ENCODE measurements at places on chromosomes 3 and 15. TPM values are rescaled to one million over a fixed set of nuclear protein-coding genes. Genes with fewer than 3 reads are reported as not detected.

GRCh38 chr3:192904632-192905289, 12.9 kb downstream of the MB21D2 start:
- no peak for DNase-seq
- H3K27ac ChIP-seq: no peak overlapping the region
- peaks cover 34% of the 10 kb centered on the region for H3K4me1 ChIP-seq
- H3K36me3 ChIP-seq: peaks cover 21% of the 10 kb centered on the region
- no peak overlapping the region for H3K4me3 ChIP-seq
- H3K27me3 ChIP-seq: no peaks in the 10 kb centered on the region

DNA sequence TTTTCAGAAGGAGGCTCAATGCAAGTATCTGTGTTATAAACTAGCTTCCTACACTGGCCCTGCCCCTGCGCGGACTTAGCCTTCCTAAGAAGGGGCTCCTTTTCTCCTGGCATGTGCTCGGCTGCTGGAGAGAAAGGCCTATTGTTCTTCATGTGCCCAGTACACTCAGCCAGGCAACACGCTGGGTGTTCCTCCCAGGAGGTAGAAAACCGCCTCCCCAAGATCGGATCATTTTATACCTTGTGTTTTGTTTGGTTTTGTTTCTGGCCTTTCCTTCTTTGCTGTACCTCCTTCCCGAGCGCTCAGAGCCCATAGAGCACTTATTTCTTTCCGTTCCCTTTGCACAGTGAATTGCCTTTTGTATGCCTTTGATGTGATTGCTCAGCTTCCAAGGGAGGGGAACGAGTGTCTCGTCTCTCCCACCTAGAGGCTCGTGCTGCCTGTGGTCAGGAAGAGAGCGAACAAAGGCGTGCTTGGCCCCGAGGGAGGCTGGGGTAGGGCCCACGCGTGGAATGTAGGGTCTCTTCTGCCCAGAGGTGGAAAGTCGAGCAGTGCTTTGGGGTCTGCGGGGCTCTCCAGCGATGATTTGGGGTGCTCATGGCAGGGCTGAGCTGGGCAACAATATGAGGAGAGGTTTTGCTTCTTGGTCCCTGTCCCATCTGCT, 30.0 kb downstream of the CCNL1 start:
- DNase-seq: peak; percentile 30
- peaks cover 3% of the 10 kb centered on the region for H3K36me3 ChIP-seq
- peak overlapping the region; percentile 52 for H3K4me3 ChIP-seq
- no peaks in the 10 kb centered on the region for H3K27me3 ChIP-seq
- H3K27ac ChIP-seq: peak overlapping the region; percentile 97
- peaks cover 91% of the 10 kb centered on the region for H3K4me1 ChIP-seq

- no peak for DNase-seq
- no peak overlapping the region for H3K4me3 ChIP-seq
These were observed 308.5 kb downstream of the SV2B start for GRCh38 chr15:91408476-91409076.

DNA sequence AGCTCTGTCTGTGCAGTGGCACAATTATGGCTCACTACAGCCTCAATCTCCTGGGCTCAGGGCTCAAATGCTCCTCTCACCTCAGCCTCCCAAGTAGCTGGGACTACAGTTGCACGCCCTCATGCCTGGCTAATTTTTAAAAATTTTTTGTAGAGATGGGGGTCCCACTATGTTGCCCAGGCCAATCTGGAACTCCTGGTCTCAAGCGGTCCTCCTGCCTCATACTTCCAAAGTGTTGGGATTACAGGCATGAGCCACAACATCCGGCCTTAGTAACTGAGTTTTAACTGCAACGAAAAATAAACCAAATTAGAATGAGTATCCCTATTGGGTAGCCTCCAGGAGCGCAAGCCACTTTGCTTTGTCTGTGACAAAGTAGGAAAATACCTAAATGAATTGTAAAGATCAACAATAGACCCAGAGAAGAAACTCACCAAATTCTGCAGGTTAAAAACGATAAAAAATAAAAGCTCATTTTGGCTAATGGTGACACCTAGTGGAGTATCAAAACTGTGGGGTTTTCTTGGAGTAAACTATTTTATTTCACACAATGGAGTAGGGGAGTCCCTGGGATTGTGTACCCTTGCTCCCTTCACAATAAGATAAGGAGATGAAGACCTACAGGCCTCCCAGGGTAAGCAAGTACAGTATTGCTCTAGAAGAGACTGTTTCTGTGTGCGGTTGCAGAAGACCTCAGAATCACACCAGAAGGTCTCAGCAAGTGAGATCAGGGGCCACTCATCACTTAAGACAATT, 21.0 kb upstream of the CA12 start:
- no peaks in the 10 kb centered on the region for H3K27me3 ChIP-seq
- H3K27ac ChIP-seq: no peak overlapping the region
- no peak overlapping the region for H3K4me3 ChIP-seq
- peak; percentile 25 for DNase-seq

DNA sequence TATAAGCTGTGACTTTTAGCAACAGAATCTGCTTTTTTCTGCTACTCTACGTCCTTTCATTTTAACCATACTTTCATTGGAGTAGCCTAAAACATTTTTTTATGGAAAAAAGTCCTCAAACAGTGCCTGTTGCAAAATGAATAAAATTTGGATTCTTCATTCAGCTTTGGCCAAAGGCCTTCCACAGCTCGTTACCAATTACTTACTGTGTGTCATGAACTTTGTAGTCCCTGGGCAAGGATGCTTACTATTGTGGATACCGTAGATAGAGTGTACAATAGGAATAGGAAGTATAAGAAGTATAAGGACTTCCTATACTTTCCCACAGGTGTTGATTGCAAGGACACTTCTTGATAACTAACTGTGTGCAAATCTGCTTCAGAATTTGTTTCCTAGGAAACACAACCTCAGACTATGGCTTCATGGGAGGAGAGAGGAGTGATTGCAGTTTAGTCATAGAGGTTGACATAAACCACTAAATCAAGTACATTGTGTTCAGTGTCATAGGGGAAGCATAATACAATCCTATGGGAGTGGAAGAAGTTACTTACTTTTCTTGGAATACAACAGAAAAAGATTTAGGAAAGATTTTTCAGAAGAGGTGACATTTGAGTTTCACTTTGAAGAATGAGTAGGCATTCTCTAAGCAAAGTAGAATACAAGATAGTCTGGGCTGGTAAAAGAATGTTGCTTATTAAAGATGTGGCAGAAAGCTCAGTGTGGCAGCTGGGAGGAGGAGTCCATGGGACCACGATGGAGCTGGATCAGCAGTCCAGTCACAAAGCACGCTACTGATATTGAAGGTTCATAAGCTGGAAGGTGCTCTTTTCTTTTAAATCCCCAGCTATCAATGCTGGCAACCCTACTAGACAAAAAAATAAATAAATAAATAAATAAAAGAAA, 309.7 kb upstream of the TPRG1 start:
- H3K4me3 ChIP-seq: no peak overlapping the region
- H3K4me1 ChIP-seq: no peaks in the 10 kb centered on the region
- DNase-seq: no peak
- H3K36me3 ChIP-seq: peaks cover 9% of the 10 kb centered on the region
- no peak overlapping the region for H3K27ac ChIP-seq

GRCh38 chr3:169460035-169460434, 203.5 kb downstream of the MECOM start:
- no peak for DNase-seq
- no peak overlapping the region for H3K4me3 ChIP-seq
- no peak overlapping the region for H3K27ac ChIP-seq
- H3K4me1 ChIP-seq: no peaks in the 10 kb centered on the region

DNA sequence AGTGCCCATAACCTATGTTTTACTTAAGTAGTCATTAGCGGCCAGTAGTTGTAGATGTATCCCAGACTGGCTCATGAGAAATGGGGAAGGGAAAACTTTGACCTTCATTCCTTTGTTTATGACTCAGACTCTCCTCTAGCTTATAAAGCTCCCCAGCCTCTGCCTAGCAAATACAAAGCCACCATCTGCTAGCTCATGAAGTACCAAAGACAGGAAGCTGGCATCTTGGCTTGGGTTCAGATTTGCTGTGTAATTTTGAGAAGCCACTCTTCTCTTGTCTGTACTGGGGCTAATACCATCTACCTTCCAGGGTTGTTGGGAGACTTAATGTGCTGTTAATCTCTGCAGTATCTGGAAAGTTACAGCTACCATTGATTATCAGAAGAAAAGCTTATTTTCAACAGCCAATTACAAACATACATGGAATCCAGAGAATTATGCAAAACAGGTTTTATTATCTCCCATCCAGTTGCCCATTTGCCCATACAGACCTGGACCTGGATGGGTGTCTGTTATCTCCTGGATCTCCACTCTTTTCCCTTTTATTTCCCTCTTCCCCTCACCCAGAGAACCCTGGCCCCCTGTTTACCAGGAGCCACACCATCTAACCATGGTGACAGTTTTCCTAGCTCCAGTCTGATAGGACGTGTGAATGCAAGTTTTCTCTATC, 153.8 kb downstream of the SEMA6D start:
- H3K4me3 ChIP-seq: no peak overlapping the region
- no peaks in the 10 kb centered on the region for H3K4me1 ChIP-seq
- no peak overlapping the region for H3K27ac ChIP-seq
- no peaks in the 10 kb centered on the region for H3K36me3 ChIP-seq
- DNase-seq: no peak
- H3K27me3 ChIP-seq: no peaks in the 10 kb centered on the region

DNA sequence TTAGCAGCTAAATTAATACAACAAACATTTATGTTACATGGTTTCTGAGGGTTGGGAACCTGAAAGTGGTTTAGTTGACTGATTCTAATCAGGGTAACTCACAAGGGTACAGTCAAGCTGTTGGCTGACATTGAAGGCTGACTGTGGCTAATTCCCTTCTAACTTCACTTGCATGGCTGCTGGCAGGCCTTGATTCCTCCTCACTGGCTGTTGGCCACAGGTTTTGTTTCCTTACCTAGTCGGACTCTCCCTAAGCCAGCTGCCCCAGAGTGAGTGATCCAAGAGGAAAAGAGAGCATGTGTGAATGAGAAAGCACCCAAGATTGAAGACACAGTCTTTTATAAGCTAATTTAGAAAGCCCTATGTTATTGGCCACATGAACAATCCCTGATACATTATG, 700.1 kb downstream of the ROBO1 start:
- H3K36me3 ChIP-seq: no peaks in the 10 kb centered on the region
- no peak overlapping the region for H3K4me3 ChIP-seq
- no peak for DNase-seq
- H3K27me3 ChIP-seq: no peaks in the 10 kb centered on the region
- no peak overlapping the region for H3K27ac ChIP-seq

DNA sequence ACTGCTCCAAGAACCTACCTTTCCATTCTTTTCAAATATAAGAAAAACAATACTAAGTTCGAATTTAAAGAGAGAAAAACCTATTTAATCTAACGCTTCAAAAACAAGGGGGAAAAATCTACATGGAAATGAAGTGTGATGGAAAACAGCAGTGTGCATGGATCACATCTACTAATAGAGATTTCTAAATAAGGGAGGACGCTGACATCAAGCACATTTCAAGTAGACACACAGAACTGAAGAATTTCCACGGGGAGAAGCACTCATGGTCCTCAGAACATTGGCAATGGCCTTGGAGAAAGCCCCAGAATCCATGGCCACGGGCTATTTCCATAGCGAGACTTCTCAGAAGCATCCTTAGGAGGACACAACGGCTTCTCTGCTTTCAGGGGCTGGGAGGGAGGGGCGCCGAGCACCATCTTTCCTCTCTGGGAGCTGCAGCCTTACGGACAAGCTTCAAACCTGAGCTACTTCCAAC, 1.0 kb downstream of the TASOR start:
- DNase-seq: no peak
- H3K4me1 ChIP-seq: peaks cover 49% of the 10 kb centered on the region
- H3K27me3 ChIP-seq: no peaks in the 10 kb centered on the region
- peak overlapping the region; percentile 97 for H3K4me3 ChIP-seq
- peak overlapping the region; percentile 99 for H3K27ac ChIP-seq

GRCh38 chr15:31301673-31301990, 25.0 kb upstream of the KLF13 start:
- peaks cover 29% of the 10 kb centered on the region for H3K4me1 ChIP-seq
- peaks cover 4% of the 10 kb centered on the region for H3K27me3 ChIP-seq
- peak overlapping the region; percentile 37 for H3K27ac ChIP-seq
- H3K36me3 ChIP-seq: no peaks in the 10 kb centered on the region

WNT7A gene
- total RNA-seq: 0.20 TPM

Measured in activated CD4-positive, alpha-beta T cell treated with anti-CD3 and anti-CD28 coated beads, Interleukin-2, amount 10 ng/mL, durations not matched to agents 7 days and 5 days (primary cell).